ENCODE measurements at places on chromosomes 2 and 18. TPM values are rescaled to one million over a fixed set of nuclear protein-coding genes. Genes with fewer than 3 reads are reported as not detected.
A peak's percentile ranks its signal among the peaks of the same experiment; 100 is the strongest.

GRCh38 chr2:233007739-233008138 lies 5.3 kb downstream of the NGEF start:
- no peaks in the 10 kb centered on the region for H3K36me3 ChIP-seq
- H3K27ac ChIP-seq = no peak overlapping the region
- H3K4me3 ChIP-seq = no peak overlapping the region
- H3K4me1 ChIP-seq = no peaks in the 10 kb centered on the region

- H3K4me1 ChIP-seq = peaks cover 24% of the 10 kb centered on the region
- DNase-seq = no peak
- H3K27me3 ChIP-seq = no peaks in the 10 kb centered on the region
- peak overlapping the region; percentile 94 for H3K4me3 ChIP-seq
- H3K27ac ChIP-seq = peak overlapping the region; percentile 95
Measured at GRCh38 chr2:32626639-32627221, 1.1 kb upstream of the TTC27 start.

DNA sequence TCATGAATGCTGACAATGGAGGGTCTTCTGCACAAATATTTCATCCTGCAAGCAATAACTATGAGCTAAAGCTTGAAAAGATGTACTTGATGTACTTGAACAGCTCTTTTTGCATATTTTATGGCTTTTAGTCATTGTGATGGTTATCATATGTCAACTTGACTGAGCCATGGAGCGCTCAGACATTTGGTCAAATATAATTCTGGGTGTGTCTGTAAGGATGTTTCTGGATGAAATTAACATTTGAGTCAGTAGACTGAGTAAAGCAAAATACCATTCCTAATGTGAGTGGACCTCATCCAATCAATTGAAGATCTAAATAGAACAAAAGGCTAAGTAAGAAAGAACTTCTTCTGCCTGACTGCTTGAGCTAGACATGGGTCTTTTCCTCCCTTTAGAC lies 509.0 kb downstream of the BCL11A start:
- no peaks in the 10 kb centered on the region for H3K27me3 ChIP-seq
- H3K27ac ChIP-seq = no peak overlapping the region
- H3K4me1 ChIP-seq = no peaks in the 10 kb centered on the region
- no peaks in the 10 kb centered on the region for H3K36me3 ChIP-seq
- no peak overlapping the region for H3K4me3 ChIP-seq

- H3K4me3 ChIP-seq = no peak overlapping the region
- DNase-seq = no peak
Measured at GRCh38 chr2:66675591-66675990, 240.7 kb downstream of the MEIS1 start.

DNA sequence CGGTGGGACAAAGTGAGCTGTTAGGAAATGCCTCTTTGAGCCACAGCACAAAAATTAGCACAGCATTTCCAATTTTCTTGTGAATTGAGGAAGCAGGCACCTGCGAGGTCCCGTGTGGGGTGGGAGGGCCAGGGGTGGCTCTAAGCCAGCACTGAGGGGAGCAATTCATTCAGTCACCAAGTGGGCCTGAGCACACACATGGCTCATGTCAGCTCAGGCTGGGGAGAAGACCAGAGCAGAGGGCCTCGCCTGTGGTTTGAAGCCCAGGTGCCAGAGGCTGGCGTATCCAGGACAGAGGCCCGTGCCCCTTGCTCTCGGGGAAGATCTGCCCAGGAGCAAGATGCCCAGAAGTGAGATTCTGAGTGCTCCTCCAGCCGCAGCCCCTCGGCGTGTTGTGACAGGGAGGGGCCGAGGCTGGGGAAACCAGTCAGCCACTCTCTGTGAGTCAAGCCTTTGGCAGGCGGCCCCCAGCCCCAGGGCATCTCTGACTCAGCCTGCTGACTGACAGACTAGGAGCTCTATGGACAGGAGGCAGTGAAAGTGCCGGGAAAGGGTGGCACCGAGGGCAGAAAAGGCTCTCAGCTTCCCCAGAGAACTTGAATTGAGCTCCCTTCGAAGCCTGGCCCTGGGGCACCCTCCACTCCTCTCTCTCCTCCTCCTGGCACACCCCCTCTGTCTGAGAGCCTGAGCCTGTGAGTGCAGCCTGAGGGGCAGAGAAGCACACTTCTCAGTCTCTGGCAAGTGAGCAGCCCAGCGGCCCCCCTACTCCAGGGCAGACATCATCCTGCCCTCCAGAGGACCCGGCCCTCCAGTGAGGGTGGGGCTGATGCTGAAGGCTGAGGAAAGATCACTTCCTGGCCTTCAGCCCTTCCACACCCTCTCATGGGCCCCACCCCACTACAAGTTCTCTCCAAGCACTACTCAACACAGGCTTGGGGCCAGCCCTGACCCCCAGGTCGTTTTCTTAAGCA lies 32.3 kb downstream of the CYP26B1 start:
- H3K27me3 ChIP-seq = no peaks in the 10 kb centered on the region
- no peak overlapping the region for H3K4me3 ChIP-seq
- no peak overlapping the region for H3K27ac ChIP-seq
- H3K4me1 ChIP-seq = no peaks in the 10 kb centered on the region

DNA sequence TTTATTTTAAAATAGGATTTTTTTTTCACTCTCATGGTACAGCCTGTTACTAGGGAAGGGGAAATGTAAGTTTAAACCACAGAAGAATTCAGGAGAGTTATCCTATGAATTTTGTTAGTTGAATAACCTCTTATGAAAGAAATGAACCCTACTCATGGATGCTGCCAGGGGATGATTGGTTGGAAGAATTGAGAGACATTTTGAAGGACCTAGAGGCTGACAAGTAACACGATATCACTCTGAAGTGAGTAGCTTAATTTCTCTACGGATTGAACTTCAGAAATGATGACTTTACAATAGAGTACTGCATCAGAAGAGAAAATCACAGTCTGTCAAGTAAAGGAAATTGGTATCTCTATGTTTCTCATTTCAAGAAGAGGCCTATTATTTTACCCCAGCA lies 1346.2 kb downstream of the SUCLG1 start:
- DNase-seq = no peak
- no peaks in the 10 kb centered on the region for H3K4me1 ChIP-seq
- no peaks in the 10 kb centered on the region for H3K36me3 ChIP-seq
- H3K4me3 ChIP-seq = no peak overlapping the region
- no peaks in the 10 kb centered on the region for H3K27me3 ChIP-seq

DNA sequence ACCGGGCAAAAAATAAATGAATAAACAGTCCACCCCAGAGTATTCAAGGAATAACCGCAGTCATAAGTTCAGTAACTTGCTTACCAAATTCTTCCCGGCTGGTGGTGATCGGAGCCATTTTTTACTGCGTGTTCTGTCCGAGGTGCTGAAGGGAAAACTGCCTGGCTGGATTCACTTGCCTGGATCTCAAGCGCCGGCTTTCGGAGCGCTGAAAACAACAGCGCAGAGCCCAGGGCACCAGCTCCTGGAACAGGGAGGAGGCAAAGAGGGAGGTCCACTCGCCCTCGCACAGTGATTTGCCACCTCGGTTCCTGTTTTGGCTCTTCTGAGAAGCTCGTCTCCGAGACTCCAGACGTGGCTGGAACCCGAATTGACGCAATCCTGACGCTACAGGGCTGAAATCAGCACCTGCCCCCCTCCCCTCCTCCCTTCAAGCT lies at the start of gene SYT4:
Gene SYT4 (minus strand): TSS at position 327 of the 437 bp plus-strand sequence. CDS start 209 bp downstream, at position 118.
- H3K27ac ChIP-seq = no peak within 1 kb of the TSS
- DNase-seq = no peak
- H3K27me3 ChIP-seq = peaks cover 9% of the 10 kb centered on the region
- no peaks in the 10 kb centered on the region for H3K4me1 ChIP-seq
- no peak within 1 kb of the TSS for H3K4me3 ChIP-seq
- no peaks in the 10 kb centered on the region for H3K36me3 ChIP-seq

DNA sequence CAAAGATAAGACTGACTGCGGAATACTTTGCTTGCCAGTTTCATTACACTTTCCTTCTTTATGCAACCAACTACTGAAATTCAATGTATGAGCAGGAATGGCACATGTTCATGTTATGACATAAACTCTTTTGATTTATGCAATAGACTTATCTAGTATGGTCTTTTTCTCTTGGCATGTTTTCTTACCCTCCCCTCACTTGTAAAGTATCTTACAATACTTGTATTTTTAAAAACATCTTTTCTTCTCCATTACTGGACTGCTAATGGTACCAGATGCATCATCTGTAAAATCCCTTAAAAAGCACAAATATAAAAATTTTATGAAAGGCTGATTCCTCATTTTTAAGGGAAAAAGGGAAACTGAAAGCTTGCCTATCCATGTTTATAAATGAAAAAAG lies 373.8 kb downstream of the ZEB2 start:
- H3K27me3 ChIP-seq = no peaks in the 10 kb centered on the region
- no peak overlapping the region for H3K27ac ChIP-seq
- DNase-seq = no peak
- peaks cover 5% of the 10 kb centered on the region for H3K36me3 ChIP-seq
- H3K4me3 ChIP-seq = no peak overlapping the region
- no peaks in the 10 kb centered on the region for H3K4me1 ChIP-seq

DNA sequence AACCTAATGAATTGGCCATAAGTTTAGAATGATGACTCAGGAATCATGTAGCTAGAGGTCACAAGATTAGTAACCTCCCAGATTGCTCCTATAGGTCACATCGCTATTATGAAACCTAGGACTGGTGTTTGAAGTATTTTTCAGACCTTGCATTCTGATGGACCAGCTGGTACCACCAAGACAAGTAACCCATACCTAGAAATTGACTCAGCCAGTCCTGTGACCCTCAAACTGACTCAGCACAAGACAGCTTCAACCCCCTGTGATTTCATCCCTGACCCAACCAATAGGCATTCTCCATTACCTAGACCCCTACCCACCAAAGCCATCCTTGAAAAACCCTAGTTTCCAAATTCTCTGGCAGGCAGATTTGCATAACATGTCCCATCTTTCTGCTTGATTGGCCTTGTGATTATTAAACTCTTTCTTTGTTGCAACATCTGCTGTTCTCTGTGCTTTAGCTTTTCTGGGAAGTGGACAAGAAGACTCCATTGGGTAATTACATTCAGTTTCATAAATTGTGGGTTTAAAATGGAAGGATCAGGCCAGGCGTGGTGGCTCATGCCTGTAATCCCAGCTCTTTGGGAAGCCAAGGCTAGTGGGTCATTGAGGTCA lies 254.9 kb downstream of the IRS1 start:
- H3K27me3 ChIP-seq = peaks cover 9% of the 10 kb centered on the region
- H3K4me3 ChIP-seq = no peak overlapping the region
- no peak overlapping the region for H3K27ac ChIP-seq
- no peaks in the 10 kb centered on the region for H3K36me3 ChIP-seq

DNA sequence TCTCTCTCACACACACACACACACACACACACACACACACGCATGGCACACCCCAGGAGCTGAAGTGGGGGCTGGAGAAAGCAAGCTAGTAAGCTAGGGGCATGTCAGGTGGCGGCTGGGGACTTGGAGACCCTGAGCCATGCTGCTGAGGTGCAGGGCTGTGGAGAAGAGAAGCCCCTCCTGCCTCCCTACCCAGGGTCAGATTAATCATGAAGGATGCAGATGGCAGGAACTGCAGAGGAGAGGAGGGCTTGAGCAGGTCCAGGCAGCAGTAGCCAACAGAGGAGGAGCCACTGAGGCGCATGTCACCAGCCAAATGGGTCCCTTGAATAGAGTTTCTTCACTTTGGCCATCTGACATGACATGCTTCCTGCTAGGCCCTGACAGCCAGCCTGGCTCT lies 9.6 kb downstream of the EDAR start:
- H3K27me3 ChIP-seq = no peaks in the 10 kb centered on the region
- no peak for DNase-seq
- peak overlapping the region; percentile 61 for H3K27ac ChIP-seq
- H3K36me3 ChIP-seq = no peaks in the 10 kb centered on the region

GRCh38 chr2:47254464-47254863 lies 99.4 kb upstream of the STPG4 start:
- no peak for DNase-seq
- H3K4me3 ChIP-seq = no peak overlapping the region
- no peaks in the 10 kb centered on the region for H3K4me1 ChIP-seq
- peaks cover 2% of the 10 kb centered on the region for H3K27me3 ChIP-seq
- no peaks in the 10 kb centered on the region for H3K36me3 ChIP-seq

DNA sequence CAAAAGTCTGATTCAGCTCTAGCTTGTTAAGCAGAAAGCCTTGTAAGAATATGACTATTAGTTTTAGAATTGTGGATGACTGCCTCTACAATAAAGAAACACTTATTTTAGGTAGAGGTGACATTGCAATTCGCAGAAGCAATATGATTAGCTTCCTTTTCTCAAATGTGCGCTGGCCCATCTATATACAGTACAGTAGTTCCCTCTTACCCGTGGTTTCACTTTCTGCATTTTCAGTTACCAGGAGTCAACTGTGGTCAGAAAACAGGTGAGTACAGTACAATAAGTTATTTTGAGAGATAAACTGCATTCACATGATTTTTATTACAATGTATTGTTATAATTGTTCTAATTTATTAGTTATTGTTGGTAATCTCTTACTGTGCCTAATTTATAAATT lies 405.1 kb downstream of the GPD2 start:
- H3K27ac ChIP-seq = no peak overlapping the region
- H3K27me3 ChIP-seq = peaks cover 3% of the 10 kb centered on the region
- no peak for DNase-seq
- no peaks in the 10 kb centered on the region for H3K36me3 ChIP-seq
- H3K4me3 ChIP-seq = no peak overlapping the region

GRCh38 chr18:55585065-55585919 lies 2.7 kb downstream of the TCF4 start:
- peaks cover 39% of the 10 kb centered on the region for H3K27me3 ChIP-seq
- H3K27ac ChIP-seq = no peak overlapping the region
- DNase-seq = no peak
- peaks cover 1% of the 10 kb centered on the region for H3K36me3 ChIP-seq

DNA sequence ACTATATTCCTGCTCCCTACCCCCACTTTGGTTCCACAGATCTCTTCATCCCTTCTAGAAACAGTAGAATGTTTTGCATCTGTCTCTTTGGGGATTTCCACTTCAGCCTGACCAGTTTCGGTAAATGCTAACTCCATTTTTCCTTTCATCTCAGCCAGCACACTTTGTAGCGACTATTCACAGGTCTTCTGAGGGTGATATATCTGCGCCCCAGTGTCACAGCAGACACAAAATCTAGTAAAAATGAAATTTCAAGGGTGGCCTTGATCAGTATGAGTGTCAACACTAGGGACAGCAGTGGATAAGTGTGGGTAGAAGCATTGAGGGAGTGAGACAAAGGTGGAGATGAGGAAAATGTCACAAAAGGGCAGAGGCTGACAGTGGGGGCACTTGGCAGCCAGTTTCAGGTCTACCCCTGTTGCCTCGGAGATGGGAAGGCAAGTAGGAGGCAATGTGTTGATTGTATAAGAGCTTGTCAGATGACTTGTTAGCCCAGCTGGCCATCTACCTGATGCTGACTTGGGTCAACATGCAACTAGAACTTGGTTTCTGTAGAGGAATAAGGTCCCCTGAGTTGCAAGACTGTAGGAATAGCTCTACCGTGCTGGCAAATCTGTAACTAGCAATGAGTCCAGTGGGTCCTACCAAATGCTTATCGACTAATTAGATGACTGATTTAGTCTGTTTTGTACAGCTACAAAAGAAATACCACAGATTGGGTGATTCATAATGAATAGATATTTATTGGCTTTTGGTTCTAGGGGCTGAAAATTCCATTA lies 60.7 kb downstream of the CXCR4 start:
- peaks cover 13% of the 10 kb centered on the region for H3K36me3 ChIP-seq
- peak overlapping the region; percentile 17 for H3K4me3 ChIP-seq
- H3K27me3 ChIP-seq = no peaks in the 10 kb centered on the region
- peak; percentile 28 for DNase-seq
- peaks cover 70% of the 10 kb centered on the region for H3K4me1 ChIP-seq

MSH6 gene
- 87.7 TPM for total RNA-seq

ASAP2 gene
- 0.25 TPM for total RNA-seq

KLHL41 gene
- not detected for total RNA-seq

RAB31 gene
- total RNA-seq = 1.3 TPM

PXDN gene
- total RNA-seq = 0.20 TPM

Measured in activated CD4-positive, alpha-beta T cell treated with anti-CD3 and anti-CD28 coated beads, Interleukin-2, amount 10 ng/mL, durations not matched to agents 7 days and 5 days (primary cell).